ELF-1 (cell line): ENCODE measurements at places on chromosomes 5 and 9.

DNA sequence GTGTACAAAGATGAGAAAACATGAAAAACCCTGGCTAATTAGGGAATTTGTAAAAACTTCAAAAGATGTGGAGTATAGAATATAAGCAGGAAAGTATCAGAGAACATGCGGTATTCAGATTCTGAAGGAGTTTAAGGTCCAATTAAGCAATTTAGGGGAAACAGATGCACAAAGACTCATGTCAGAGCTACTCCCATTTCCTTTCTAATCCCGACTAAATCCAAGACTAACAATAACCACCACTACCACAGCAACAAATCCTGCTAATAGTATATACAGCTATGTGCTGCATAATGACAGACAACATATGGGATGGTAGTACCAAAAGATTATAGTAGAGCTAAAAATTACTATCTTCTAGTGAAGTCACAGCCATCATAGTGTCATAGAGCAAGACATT is 102.1 kb downstream of the LURAP1L start:
- DNase-seq = no peak

DNA sequence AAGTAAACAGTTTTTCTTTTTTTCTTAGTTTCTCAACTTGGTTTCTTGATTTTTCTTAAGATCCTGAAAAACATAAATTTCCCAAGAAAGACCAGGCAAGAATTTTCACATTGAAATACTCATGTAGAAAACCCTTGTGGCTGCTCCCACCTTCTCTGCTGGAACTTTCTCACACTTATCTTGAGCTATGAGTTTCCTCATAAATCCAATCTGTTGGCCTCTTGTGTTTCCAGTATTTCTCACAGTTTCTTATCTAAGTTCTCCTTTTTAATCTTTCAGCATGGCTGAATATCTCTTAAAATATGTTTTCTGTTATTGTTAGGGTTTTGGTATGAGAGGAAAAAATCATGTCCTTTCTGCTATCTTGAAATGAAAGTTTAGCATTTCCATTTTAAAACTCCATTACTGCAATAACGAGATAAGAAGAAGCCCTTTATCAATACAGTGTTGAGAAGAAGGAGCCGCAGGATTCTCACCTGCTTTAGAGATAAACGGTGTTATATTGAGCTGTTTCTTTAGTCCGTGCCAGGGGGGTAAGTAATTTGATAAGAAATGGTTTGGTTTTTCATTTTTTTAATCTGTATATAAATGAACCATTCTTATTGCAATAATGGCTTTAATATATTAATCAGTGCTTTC is 89.3 kb downstream of the ALDH1A1 start:
- no peak for DNase-seq

DNA sequence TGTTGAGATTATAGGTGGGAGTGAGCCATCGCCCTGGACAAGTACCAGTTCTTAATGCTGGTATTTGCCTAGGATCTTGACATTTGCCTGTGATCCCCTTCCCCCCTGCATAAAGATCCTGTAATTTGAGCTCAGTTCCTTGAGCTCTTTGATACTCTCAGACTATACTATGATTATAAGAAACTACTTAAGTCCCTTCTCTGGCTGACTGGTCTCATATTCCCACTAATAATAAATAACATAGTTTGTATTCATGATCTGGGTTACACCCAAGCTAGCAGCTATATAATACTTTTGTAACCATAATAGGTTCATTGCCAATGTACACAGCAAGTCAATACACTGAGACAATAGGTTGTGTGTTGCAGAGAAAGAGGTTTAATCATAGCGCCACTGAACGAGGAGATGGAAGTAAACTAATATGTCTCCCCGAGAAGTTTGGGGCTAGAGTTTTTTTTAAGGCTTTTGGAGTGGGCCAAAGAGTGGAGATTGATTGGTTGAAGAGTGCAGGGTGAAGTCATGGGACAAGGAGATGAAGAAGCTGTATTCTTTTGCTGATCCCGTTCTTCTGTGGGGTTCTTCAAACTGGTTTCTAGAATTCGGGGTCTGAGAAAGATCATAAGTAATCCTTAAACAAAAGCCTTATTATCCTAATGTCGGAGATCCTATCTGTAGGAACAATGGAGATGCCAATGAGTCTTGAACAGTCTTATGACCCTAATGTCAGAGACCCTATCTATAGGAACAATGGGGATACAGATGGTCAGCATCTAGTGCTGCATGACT is 20.7 kb upstream of the SHOC1 start:
- no peak for DNase-seq

DNA sequence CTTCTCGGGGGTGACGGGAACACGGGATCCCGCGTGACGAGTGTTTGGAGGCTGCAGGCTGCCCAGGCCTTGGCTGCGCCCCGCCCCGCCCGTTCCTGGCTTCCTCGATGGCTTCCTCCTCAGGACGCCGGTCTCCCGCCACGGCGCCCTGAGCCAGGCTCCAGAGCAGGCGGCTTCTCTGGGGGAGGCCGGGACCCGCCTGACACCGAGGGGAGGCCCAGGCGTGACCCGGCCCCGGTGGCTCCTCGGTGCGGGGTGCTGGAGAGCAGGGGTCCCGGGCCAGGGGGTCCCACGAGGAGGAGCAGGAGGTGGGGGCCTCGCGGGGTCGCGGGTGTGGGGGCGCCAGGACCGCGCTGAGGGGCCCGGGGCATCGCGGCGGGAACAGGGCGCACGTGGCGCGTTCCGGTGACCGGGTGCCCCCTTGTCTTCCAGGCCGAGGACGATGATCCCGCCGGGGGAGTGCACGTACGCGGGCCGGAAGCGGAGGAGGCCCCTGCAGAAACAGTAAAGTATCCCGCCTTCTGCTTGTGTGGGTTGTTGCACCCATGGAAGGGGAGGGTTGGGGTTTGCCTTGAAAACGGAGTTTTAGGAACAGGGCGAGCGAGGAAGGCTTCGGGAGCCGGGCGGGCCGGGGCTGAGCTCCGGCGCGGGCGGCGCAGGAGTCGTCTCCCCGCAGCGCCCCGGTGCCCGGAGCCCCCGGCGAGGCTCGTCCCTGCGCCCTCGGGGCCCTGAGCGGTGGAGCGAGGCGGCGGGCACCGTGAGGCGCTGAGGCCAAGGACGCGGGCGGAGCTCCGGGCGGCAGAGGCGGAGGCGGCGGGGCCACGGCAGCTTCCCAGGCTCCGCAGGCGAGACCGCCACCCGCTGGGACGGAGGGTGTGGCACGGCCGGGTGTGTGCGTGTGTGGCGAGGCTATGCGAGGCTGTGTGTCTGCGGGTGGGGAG is 22.2 kb downstream of the AHRR start:
- DNase-seq = peak; percentile 36

DNA sequence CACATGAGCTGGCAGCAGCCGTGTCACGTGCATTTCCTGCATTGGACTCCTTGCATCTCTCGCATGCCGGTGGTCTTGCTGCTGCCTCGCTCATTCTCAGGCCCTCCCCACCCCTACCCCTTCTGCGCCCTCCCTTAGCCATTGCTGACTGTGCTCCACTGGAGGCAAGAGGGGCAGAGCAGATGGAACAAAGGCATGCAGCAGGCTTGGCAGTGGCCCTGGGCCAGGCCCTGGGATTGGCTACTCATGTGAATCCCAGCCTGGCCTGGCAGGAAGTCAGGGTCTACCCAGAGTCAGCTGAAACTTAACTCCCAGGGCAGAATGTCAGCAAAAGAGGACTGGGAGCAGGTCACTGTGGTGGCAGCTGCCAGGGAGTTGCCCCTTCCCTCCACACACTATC is 62.3 kb downstream of the TSTD2 start:
- no peak for DNase-seq

DNA sequence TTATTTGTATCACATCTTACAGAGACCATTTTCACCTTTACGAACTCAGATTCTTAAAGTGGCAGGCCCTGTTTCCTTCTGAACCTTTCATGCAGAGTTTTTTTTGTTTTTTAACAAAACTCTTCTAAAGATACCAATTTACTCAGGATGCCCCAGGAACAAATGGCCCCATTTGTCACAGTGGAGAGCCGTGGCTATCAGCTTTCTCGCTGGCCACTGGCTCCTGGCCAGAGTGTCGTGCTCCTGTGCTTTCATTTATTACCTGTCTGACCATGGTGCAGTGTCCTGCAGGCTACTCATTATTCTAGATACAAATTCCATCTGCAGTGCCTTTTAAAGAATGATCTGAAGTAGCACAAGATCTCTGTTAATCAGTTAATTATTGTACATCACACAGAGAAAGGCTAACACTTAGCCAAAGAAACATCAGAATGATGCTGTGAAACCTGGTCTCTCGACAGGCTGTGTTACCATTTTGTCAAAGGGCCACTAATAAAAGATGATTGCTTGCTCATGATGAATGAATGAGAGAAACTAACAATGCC is 27.8 kb downstream of the ADRA1B start:
- DNase-seq = no peak

- DNase-seq = peak; percentile 75
These were observed 576 bp downstream of the MAP1B start for GRCh38 chr5:72107901-72108201.

- DNase-seq = no peak
These were observed 127.5 kb upstream of the CDKN2B start for GRCh38 chr9:22136461-22137096.

DNA sequence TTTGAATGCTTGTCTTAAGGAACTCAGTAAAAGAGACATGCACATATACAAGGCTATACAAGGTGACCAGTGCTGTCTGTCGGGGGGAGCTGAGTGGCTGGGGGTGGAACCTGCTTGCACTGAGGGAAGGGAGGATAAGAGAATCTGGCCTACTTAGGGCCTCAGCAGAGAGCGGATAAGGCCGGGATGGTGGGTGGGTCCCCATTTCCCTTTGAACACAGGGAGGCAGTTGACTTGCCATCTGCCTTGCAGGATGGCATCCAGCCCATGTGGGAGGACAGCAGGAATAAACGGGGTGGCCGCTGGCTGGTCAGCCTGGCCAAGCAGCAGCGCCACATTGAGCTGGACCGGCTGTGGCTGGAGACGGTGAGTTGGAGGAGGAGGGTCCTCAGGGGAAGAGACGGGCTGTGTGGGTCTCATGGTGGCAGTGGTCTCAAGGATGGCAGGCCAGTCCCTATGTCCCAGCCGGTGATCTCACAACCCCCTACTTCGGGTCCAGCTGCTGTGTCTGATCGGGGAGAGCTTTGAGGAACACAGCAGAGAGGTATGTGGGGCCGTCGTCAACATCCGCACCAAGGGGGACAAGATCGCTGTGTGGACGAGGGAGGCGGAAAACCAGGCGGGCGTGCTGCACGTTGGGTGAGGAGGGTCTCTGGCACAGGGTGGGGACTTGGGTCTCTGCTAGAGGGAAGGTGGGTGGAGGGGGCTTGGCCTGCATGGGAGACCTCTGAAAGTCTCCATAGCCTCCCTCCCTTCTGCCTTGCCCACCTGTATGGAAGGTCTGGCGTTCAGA is 2.2 kb upstream of the TSPAN17 start:
- no peak for DNase-seq

GRCh38 chr5:139798883-139799282 is 3.3 kb downstream of the PSD2 start:
- no peak for DNase-seq

GRCh38 chr9:23590276-23591000 is 235.6 kb downstream of the ELAVL2 start:
- no peak for DNase-seq

DNA sequence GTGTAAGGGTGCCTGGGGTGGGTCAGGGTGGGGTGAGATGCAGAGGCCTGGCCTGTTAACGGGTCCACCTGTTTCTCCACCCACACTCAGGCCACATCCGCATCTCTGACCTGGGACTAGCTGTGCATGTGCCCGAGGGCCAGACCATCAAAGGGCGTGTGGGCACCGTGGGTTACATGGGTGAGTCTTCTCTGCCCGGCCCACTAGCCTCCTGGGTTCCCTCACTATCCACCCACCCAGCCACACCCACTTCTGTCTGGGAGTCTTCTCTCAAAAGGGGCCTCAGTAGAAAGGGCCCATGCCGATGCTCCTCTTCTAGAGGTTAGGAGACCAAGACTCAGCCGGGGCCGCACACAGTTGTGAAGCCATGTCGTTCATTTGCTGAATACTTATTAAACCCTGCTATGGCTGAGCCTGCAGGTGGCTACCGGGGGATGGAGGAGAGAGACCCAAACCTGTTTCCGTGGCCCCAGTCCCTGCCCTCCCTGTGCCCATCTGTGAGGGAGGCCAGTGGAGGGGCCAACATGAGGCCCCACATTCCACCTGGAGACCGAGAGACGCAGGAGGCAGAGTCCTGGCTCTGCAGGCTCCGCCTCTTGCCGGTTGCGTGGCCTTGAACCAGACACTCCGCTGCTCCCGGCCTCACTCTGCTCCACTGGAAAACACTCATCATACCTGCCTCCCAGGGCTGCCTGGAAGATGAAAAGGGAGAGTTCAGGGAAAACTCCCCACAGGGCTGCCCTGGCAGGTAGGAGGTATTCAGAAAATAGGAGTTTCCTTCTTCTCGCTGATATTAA is 8.7 kb downstream of the GRK6 start:
- DNase-seq = no peak

- no peak for DNase-seq
These were observed 158.2 kb downstream of the SPOCK1 start for GRCh38 chr5:137340881-137341280.

GRCh38 chr5:126455728-126456127 is 32.5 kb downstream of the GRAMD2B start:
- no peak for DNase-seq

GRCh38 chr5:73565969-73566547 is 515 bp downstream of the UTP15 start:
- no peak for DNase-seq

- DNase-seq = no peak
These were observed 16.1 kb upstream of the ARHGAP26 start for GRCh38 chr5:142754031-142754430.

DNA sequence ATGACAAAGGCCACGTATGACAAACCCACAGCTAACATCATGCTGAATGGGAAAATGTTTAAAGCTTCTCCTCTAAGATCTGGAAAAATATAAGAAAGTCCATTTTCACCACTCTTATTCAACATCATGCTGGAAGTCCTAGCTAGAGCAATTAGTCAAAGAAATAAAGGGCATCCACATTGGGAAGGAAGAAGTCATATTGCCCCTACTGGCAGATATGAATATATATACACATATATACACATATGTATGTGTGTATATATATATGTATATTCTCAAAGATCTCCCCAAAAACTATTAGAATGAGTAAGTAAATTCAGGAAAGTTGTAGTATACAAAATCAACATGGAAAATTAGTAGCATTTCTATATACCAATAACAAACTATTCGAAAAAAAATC is 17.1 kb downstream of the APBA1 start:
- DNase-seq = no peak

DNA sequence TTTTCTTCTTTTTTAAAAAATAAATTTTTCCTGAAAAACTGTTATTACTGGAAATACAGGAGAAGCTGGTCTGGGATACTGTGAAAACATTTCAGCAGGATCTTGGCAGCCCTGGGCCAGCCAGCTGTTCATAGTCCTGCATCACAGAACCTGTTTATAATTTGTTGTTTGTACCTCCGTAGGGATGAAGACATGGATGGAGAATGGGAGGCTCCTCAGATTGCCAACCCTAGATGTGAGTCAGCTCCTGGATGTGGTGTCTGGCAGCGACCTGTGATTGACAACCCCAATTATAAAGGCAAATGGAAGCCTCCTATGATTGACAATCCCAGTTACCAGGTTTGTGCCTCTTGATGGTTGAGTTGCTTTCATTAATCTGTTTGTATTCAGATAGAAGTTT is 12.4 kb upstream of the MAML1 start:
- no peak for DNase-seq

DNA sequence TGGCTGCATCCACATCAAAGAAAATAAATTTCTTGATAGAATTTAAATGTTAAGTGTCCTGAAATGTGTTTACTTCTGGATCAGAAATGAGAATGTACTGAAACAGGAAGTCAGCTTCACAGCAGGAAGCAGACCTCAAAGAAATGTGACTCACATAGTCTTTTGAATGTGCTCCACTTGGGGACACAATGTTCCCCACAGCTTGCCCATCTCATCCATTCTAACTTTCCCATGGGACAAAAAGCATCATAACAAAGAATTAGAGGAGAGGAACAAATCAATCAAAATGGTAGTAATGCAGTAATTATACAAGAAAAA is 85.7 kb downstream of the GRAMD2B start:
- DNase-seq = no peak
